Putamen (tissue), 1 donor: ENCODE measurements at places on chromosomes 11 and 22.
A peak's percentile ranks its signal among the peaks of the same experiment; 100 is the strongest.

- no peak for DNase-seq
Observed at GRCh38 chr22:50025993-50026392, 13.4 kb upstream of the IL17REL start.

DNA sequence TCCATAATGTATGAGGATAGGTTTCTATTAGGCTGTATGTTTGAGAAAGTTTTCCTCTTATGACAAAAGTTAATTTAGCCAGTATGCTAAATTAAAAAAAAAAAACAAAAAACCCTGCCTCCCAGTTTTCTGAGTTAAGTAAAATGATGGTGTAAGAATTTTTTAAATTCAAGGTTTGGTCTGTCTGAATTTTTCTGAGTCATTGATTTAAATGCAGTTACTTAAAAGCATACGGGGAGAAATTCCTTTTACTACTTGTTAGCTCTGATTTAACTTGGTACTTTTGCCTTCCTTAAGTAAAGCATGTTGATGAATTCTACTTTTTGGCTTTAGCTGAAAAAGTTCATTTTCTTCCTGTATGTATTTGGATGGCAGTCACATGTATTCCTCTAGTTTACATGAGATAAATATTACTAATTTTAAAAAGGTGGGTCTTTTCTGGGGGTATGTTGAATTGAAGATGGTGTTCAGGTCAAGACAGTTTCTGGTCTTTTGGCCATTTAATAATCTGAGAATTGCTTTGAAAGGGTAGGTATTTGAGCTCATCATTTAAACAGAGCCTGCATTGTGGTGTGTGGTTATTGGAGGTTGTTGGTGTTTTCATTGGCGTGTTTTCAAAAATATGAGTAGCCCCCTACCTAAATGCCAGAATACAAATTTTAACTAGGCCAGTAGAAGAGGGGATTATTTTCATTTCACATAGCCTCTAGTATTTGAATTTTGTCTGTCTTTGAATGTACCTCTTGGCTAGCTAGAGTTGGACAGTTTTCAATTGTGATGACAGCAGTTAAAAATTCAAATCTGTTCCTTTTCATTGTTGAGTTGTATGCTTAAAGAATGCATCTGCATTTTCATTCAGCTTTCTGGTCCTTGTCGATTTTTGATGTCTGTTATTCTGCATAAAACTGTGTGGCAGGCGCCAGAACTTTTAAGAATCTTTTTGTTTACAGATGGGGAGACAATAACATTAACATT is 64.7 kb downstream of the MTMR3 start:
- DNase-seq, result no peak

DNA sequence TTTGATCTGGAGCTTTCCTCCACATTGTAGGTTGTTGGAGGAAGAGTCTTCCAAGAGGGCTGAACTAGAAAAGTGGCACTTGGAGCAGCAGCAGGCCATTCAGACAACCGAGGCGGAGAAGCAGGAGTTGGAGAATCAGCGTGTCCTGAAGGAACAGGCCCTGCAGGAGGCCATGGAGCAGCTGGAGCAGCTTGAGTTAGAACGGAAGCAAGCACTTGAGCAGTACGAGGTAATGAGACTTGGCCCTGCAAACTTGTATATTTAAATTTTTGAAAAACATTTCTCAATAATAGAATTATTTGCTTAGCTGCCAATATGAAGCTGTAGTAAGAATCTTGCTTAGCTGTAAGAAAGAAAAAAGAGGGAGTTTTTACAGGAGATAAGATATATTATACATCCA is 84.0 kb downstream of the SWAP70 start:
- no peak for DNase-seq

DNA sequence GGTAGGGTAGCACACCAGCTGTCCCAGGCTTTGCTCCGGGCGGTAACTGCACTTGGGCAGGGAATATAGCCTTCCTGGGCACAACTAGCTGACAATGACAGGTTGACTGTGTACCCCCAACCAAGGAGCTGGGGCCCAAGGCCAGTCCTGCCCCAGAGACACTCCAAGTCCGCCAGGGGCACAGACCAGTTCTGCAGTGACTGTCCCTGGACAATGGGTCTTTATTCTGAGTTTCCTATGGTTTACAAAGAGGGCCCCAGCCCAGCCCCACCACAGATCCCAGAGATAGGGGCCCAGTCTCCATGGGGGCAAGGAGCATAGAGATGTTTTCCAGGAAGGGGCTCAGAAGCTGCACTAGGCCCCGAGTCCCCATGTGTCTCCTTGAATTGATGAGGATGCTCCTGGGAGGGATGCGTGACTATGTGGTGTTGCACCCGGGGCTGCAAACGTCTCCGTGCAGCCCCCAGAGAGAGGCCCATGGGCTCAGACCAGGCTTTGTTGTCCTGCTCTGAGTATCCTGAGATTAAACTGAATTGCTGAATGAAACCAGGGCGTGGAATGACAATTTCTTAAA is 48.4 kb downstream of the CD6 start:
- DNase-seq, result no peak

DNA sequence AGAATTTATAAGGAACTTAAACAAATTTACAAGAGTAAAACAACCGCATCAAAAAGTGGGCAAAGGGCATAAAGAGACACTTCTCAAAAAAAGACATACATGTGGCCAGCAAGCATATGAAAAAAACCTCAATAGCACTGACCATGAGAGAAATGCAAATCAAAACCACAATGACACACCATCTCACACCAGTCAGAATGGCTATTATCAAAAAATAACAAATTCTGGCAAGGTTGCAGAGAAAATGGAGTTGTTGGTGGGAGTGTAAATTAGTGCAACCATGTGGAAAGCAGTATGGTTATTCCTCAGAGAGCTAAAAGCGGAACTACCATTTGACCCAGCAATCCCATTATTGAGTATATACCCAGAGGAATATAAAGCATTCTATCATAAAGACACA is 866.8 kb upstream of the TENM4 start:
- no peak for DNase-seq

DNA sequence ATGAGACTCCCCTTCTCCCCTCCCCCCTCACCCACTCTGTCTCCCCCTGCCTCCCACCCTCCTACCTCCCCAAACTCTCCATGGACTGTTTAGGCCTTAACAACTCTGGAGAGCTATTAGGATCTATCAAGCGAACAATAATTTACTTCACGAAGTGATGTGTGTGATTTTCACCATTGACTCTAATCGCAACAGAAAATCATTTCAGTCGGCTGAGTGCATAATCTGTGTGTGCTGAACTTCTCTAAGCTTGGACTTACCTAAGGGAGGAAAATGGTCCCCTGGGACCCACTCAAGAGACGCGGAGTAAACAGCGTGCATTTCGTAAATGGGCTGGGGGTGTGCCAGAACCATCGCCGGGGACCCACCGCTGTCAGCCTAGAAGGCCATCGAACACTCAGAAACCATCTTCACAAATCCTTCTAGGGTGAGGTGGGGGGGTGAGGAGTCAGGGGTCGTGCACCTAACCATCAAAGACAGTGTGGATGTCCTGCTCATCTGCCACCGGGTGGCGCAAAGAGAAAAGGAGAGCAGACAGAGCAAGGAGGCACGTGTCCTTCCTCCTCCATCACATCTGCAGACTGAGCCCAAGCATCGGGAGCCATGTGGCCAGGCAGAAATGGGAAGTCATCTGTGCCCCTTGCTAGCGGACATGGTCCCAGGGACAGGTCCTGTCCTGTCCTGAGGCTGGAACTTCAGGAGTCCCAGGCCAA is 62.1 kb upstream of the NUP50 start:
- peak; percentile 59 for DNase-seq

DNA sequence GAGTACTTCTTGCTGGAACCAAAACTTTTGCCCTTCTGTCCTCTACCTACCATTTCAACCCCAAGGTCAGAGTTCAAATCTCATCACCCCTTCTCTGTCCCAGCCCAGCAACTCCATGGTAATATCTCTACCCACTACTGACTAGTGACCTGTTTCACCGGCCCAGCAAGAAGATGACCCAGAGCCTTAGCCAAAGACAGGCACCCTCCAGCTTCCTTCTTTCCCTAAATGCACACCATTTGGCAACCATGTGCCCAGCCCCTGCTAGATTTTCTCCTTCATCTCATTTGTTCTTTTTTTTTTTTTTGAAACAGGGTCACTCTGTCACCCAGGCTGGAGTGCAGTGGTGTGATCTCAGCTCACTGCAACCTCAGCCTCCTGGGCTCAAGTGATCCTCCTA is 14.9 kb downstream of the ARAP1 start:
- no peak for DNase-seq

- DNase-seq, result no peak
Observed at GRCh38 chr11:64173616-64174355, 7.9 kb upstream of the MACROD1 start.

- no peak for DNase-seq
Observed at GRCh38 chr11:8218840-8219239, 44.8 kb downstream of the LMO1 start.

DNA sequence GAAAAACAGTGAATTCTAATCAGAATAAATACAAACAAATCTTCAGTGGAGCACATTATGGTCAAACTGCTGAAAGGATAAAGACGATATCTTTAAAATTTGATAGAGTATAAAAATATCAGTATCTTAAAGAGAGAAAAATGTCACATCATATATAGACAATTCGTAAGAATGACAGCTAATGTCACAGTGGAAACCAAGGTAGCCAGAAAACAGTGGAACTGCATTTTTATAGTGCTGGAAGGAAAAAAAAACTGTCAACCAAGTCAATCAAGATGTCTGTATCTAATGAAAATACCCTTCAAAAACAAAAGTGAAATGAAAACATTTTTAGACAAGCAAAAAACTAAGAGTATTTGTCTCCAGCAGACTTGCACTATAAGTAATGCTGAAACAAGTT is 73.4 kb upstream of the HMGXB4 start:
- no peak for DNase-seq

- DNase-seq, result no peak
Observed at GRCh38 chr22:38981005-38981991, 849 bp upstream of the APOBEC3B start.

DNA sequence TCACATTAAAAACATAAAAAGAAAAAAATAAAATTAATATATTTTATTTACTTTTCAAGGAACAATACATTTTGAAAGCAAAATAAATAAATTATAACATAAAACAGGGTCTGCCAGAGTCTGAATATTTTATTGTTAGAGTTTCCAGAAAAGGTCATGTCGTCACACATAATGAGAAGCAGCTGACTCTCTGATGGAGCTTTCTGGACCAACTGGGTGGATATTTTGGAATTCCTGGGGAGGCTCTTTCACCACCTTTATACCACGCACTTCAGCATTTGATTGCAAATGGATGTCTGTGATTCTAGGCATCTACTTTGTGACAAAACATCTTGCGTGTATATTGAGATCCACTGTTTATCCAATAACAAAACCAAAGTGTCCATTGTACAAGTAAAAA is 455.0 kb upstream of the CCDC179 start:
- DNase-seq, result no peak

- DNase-seq, result no peak
Observed at GRCh38 chr22:46473021-46473779, 64.2 kb downstream of the CELSR1 start.

DNA sequence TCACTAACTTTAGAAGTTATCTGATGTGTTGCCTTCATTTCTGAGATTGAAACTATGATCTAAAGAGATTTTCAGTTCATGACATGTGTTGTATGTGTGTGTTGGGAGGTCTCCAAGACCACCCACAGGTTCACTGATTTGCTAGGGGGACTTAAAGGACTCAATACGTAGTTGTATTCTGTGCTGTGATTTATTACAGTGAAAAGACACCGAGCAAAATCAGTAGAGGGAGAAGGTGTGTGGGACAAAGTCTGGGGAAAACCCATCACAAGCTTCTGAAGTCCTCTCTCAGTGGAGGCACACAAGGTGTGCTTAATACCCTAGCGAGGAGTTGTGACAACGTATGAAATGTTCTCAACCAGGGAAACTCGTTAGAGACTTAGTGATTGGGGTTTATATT is 35.6 kb downstream of the RNF169 start:
- no peak for DNase-seq

DNA sequence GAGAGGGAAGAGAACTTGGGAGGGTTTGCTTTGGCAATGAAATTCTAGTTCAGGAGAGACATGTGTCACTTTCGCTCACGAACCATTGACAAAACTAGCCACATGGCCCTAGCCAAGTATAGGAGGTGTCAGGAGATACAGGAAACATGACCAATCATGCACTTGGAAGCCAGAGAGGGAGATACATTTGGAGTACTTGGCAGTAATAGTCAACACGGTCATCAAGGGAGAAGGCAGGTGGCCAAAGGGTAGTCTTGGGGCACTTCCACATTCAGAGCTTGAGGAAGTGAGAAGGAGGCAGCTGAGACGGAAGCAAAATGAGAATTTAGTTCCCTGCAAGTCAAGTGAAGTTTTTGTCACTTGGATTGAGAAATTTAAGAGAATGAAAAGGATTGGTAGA is 26.4 kb upstream of the KIRREL3 start:
- DNase-seq, result no peak
